ENCODE measurements at places on chromosomes 3 and 15.

GRCh38 chr3:26237036-26237682, 385.4 kb upstream of the LRRC3B start:
- DNase-seq = no peak

- DNase-seq = no peak
Measured at GRCh38 chr3:112381673-112382542, 49.0 kb downstream of the CD200 start.

DNA sequence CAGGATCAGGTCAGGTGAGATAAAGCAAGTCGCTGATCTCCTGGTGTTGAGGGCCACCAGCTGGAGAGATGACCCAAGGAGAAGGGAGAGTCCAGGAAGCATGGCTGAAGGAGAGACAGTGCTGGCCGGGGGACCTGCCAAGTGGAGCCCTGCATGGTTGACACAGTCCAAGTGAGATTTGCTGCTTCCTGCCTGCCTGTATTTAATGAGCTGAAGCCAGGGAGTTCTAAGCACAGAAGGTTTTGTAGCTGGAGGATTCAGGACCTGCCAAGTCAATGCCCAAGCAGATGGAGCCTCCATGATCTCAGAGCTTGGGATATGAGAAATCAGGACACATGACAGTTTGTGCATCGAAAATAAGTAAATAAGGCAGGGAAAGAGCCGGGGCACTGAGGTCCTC, 125.6 kb downstream of the SRGAP3 start:
- no peak for DNase-seq

DNA sequence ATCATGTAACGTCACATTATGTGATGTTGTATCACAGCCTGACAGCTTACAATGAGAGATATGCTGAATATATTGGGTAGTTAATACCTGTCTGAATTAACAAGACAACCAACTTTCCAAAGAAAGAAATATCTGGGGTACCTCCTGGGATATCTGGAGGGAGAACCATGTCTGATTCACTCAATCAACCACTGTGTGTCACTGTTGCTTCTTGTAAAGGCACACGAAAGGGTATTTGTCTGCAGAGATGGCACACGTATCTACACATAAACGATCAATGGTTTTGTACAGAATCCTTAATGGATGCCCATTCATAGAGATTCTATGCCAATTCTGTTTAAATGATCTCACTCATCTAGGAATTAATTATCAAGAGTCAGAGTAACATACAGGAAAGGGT, 252.1 kb upstream of the TMCO5A start:
- no peak for DNase-seq

All from activated CD4-positive, alpha-beta T cell treated with anti-CD3 and anti-CD28 coated beads, Interleukin-2, amount 50 U/mL, for 48 hours (primary cell).